Hypothalamus (tissue), 51 donors: ENCODE measurements at places on chromosomes 11 and 22.

DNA sequence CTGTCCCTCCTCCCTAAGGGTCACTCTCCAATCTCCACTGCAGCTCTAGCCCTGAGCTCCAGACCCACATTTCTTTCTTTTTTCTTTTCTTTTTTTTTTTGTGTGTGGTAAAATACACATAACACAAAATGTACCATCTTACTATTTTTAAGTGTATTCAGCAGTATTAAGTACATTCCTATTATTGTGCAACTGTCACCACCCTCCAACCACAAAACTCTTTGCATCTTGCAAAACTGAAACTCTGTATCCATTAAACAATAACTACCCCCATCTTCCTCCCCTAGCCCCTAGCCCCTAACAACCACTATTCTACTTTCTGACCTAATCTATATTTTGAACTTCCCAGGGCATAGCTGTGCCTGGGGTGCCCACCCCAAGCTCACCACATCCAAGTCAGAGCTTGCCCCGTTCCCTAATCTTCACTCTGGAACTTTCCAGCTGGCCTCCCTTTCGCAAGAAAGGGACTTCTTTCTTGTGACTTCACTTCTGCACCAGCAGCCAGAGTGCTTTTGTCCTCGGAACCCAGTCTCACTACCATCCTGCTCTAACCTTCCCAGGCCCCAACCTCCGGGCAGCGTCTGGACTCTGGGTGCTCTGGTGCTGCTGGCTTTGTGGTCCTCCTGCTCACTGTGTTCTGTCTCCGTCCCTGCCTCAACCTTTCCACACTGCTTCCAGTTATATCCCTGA, 30.7 kb downstream of the PARVG start:
- DNase-seq, result no peak

- no peak for DNase-seq
Measured at GRCh38 chr11:78961937-78962701, 387.5 kb upstream of the NARS2 start.

DNA sequence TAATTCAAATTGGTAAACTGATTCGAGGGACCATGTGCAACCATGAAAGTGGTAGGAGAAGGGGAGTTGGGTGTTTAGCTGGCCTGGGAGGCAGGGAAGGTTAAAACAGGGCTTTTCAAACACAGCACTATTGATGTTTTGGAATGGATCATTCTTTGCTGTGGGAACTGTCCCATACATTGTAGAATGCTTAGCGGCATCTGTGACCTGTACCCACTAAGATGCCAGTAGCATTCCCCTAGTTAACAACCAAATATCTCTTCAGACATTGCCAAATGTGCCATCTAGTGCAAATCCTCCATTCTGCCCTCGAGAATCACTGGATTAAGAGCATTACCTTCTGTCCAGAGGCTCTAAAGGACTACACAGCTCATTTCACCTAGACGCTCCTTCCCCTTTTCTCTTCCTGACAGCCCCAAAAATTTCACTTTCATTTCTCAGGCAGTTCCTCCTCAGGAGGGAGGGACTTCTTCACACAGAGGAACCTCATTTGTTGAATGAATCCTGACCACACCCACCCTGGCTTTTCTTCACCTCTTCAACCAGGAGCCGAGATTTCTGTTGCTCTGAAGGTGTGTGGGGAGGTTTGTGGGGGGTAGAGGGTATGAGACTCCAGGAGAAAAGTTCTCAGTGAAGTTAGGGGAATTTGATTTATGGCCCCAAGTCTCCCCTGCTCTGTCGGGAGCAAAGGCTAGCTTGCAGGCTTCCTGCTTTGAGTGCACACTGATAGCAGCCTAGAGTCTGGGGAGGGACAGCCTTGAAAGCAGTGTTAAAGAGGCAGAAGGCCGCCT, at the start of gene TRIM34:
TRIM34 (plus strand) TSS at position 513 of the 791 bp plus-strand sequence. CDS start 7,331 bp downstream, outside the sequence.
- no peak for DNase-seq

DNA sequence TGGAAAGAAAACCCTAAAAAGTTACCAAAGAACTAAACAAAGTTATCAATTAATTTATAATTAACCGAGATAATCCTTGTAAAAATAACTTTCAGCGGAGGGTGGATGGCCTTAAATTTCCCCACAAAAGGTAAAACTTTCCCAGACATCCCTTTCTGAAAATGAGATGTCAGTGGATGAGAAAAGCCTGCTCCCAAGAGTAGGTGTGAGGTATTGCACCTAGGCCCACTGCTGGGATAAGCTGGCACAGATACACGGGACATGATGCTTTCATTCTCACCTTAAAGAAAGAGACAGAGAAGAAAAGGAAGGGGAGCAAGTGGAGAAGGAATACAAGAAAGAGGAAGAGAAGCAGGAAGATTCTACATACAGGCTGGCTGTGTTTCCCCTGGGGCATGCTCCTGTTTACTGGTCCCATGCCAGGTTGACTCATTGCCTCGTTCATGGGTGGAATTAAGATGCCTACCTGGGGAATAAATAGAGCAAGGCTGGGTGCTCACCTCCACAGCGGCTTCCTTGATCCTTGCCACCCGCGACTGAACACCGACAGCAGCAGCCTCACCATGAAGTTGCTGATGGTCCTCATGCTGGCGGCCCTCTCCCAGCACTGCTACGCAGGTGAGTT, at the start of gene SCGB2A2:
SCGB2A2 (plus strand) TSS at position 505 of the 625 bp plus-strand sequence; CDS start at position 564, 59 bp downstream.
- no peak for DNase-seq

GRCh38 chr11:71070490-71071453, 181.6 kb downstream of the SHANK2 start:
- DNase-seq, result no peak

DNA sequence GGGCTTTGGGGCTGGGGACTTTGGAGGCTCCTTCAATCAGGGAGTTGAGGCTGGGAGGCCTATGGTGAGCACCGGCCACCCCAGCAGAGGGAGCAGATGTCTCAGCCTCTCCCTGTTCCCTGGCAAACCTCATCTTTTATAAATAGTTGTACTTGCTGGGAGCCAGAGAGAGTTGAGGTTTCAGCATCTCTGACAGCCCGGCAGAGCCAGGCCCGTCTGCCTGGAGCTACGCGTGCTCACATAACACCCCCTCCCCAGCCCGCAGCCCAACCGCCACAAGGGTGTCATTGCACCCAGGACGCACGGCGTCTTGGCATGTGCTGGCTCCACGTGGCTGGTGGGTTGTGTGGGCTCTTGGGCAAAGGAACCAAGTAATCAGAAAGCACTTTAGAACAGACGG, 127.1 kb downstream of the CHST1 start:
- no peak for DNase-seq

DNA sequence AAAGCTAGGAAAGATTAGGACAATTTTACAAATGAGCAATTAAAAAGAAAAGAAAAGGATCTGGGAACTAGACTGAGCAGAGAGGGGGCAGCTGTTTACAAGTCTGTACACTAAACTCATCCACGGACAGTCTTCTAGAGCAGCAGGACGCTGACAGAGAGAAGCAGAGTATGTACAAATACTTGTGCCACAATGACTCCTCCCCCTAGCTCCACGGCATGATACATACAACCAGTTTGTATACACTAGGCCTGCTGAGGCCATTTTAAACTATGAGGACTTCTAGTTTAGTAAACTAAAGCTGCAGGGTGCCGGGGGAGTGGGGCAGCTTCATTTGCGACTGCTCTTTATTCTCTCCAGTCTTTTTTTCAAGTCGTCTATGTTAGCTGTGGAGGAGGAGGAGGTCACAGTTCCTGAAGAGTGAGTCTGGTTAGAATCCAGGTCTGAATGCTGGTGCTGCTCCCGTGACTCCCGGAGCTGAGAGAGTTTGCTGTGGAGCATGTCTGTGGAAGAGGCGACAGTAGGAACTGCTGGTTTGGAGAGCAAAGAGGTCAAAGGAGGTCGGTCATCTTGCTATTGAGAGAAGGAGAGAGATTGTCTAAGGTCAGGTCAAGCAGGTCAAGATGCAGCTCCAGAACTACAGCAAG, 24.8 kb downstream of the F2 start:
- no peak for DNase-seq

DNA sequence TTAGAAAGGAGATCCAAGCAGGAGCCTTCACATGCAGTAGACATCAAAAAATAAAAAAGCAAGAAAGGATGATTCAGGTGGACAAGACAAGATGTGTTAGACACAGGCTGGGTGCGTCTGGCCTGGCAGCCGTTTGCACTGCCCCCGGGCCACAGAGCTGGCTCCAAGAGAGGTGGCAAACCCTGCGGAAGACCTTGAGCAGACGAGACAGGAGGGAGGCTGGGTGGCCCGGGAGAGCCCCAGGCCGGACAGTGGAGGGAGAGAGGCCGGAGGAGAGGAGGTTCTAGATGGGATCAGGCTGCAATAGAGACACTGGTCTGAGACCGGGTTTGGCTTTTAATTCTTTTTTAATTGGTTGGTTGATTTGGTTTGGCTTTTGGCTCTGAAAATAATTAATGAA, 69.6 kb upstream of the TTLL12 start:
- no peak for DNase-seq

DNA sequence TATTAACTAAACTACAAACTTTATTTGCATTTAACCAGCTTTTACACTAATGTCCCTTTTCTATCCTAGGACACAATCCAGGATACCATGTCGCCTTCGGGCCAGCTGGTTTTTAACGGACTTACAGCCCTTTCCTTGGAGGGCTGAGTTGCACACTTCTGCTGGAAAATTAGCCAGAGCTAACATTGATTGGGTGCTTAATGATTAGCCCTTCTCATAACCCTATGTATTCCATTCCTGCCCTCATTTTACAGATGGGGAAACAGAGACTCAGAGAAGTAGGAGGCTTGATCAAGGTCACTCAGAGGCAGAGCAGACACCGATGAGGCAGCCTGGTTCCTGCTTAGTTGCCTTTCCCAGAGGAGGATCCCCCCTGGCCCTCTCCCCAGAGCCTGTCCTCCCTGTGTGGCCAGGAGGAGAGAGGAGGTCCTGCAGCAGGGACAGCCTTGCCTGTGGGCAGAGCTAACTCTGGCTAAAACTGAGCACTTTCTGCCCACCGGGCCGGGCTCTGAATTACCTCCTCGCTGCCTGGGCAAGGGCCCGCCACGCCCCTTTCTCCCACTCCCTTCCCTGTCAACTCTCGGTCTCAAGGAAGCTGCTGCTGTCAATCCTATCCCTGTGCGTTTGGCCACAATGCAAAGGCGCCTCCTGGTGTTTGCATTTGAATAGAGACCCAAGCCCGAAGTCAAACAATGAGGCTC, 59.6 kb upstream of the PAX6 start:
- peak; percentile 6 for DNase-seq

- DNase-seq, result no peak
Measured at GRCh38 chr11:3959015-3959902, 103.8 kb downstream of the STIM1 start.

GRCh38 chr11:65530157-65530496, 5.2 kb downstream of the SCYL1 start:
- no peak for DNase-seq

DNA sequence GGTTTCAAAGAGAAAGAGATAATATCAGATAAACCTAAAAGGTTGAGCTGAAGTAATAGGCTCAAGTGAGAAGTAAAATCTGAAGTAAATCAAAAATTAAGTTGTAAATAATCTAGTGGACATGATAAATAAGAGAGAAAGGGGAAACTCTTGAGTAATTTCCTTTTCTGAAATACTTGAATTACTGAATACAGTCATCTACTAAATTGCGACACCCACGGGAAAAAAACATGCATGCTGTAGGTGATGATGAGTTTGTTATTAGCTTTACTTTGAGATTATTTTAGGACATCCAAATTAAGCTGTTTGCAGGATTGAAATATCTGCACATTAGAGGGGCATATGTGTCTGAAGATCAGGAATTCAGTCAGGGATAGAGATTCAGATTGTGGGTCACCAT, 50.0 kb upstream of the CARD18 start:
- no peak for DNase-seq

- DNase-seq, result no peak
Measured at GRCh38 chr11:14320020-14320419, 39.0 kb downstream of the RRAS2 start.

- peak; percentile 54 for DNase-seq
Measured at GRCh38 chr11:72222907-72223614, 1.5 kb upstream of the INPPL1 start.

- DNase-seq, result no peak
Measured at GRCh38 chr11:14114269-14114668, 151.7 kb downstream of the SPON1 start.

DNA sequence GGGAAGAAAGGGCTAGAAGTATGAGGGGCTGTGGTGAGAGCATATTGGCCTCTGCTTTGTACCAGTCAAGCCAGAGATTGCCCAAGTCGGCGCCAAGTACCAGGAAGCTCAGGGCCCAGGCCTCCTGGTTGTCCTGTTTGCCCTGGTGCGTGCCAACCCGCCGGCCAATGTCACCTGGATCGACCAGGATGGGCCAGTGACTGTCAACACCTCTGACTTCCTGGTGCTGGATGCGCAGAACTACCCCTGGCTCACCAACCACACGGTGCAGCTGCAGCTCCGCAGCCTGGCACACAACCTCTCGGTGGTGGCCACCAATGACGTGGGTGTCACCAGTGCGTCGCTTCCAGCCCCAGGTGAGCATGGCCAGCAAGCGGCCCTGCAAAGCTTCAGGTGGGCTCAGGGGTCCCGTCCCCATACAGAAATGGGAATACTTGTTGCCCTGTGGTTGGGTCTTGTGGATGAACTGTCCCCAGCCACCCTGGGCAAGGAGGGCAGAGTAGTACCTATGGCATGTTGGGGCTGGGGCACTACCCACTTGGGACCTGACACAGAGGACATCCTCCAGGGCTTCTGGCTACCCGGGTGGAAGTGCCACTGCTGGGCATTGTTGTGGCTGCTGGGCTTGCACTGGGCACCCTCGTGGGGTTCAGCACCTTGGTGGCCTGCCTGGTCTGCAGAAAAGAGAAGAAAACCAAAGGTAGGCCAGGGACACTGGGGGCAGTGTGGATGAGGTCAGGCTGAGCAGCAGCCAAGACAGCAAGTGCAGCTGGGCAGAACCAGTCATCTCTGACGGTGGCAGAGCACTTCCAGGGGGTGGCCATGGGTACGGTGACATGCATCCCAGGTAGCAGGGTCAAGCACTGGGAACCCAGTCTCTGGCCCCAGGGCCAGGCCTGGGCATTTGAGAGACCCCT, 2.1 kb downstream of the TMEM25 start:
- no peak for DNase-seq

GRCh38 chr11:14193644-14194043, 165.3 kb downstream of the RRAS2 start:
- no peak for DNase-seq

- DNase-seq, result no peak
Measured at GRCh38 chr11:3907590-3907989, 52.1 kb downstream of the STIM1 start.

DNA sequence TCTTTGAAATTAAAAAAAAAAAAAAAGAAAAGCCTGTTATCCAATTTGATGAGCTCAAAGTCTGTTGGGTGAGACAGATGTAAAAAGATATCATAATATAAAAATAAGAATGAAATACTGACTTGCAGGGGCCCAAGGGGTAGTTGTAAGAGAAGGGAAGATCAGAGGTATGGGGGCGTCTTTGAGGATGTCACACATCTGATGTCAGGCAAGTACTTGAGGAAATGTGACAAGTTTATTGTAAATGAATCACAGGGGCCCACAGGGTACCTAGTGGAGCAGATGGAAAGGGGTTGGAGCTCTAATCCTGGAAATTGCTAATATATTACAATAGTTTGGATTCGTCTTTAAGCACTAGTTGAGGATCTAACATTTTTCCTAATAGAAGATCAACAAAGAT, 131.6 kb downstream of the MAML2 start:
- no peak for DNase-seq
